ENCODE measurements at places on chromosomes 3 and 15.

GRCh38 chr3:134375582-134376384 is 1.5 kb upstream of the AMOTL2 start:
- no peak for DNase-seq

DNA sequence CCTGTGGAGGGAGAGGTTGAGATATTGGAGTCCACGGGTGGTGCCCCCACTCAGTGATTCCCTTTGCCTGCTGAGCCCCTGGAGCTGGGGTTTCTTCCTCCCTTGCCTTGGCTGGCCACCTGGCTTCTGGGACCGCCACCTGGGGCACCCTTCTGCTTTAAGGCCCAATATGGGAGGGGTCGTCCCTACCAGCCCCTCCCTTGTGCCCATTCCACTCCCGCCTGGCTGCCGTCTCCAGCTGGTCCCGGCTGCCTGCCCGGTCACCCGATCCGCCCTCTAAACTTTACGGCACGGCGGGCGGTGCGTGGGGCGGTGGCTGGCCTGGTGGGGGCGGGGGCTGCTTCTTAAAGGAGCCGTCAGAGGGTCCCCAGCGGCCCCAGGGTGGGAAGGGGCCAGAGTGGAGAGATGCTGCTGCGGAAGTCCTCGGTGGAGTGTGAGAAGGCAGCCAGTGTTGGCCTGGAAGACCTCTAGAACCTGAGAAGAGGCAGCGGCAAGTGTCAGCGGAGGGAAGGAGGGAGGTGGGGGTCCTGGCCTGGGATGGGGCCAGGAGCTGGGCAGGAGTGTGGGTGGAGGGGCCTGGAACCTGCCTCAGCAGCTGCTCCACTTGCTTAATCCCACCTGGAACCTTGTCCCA is 1.6 kb upstream of the SEMA3B start:
- no peak for DNase-seq

DNA sequence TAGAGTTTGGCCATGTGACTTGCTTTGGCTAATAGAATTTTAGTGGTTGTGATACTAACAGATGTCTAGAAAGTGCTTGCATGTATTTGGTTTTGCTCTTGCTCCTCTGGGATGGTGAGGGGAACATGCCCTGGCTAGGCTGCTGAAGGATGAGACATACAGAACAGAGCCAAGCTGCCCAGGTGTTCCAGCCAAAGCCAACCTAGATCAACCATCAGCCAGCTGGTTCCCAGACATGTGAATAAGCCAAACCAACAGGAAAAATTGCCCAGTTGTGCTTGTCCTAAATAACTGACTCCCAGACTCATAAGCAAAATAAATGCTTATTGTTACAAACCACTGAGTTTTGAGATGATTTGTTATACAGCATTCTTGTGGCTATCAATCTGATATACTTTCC is 292.6 kb downstream of the SUCLG2 start:
- DNase-seq, result no peak

GRCh38 chr15:70513819-70514218 is 249.5 kb downstream of the UACA start:
- no peak for DNase-seq

- DNase-seq, result no peak
Measured at GRCh38 chr3:53633197-53633787, 138.9 kb downstream of the CACNA1D start.

DNA sequence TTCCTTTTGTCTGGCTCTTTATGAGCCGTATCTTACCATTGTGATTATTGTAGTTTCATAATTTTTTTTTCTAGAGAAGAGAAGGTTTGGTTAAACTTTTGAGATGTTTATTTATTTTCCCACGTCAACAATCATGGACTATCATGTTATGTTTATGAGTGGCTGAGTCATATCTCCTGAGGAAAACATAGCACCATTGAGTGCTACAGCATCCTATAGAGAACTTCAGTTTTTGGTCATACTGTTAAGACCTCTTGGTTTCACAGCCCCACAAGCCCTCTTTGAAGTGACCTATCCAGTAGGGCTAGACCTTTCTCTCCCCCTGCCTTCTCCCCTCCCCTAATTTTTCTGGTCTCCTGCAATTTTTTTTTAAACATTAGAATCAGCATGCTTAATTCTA is 20.8 kb downstream of the PIK3CA start:
- DNase-seq, result no peak

GRCh38 chr3:53695324-53695690 is 150.9 kb downstream of the CHDH start:
- DNase-seq, result no peak
